SW 1271 (cell line): ENCODE measurements at places on chromosomes 6 and 20.

GRCh38 chr6:112946051-112946450, 598.9 kb downstream of the RFPL4B start:
- no peak for DNase-seq

- no peak for DNase-seq
Measured at GRCh38 chr6:47844881-47845280, 63.0 kb downstream of the OPN5 start.

- no peak for DNase-seq
Measured at GRCh38 chr20:35176132-35176531, 4.3 kb downstream of the PROCR start.

DNA sequence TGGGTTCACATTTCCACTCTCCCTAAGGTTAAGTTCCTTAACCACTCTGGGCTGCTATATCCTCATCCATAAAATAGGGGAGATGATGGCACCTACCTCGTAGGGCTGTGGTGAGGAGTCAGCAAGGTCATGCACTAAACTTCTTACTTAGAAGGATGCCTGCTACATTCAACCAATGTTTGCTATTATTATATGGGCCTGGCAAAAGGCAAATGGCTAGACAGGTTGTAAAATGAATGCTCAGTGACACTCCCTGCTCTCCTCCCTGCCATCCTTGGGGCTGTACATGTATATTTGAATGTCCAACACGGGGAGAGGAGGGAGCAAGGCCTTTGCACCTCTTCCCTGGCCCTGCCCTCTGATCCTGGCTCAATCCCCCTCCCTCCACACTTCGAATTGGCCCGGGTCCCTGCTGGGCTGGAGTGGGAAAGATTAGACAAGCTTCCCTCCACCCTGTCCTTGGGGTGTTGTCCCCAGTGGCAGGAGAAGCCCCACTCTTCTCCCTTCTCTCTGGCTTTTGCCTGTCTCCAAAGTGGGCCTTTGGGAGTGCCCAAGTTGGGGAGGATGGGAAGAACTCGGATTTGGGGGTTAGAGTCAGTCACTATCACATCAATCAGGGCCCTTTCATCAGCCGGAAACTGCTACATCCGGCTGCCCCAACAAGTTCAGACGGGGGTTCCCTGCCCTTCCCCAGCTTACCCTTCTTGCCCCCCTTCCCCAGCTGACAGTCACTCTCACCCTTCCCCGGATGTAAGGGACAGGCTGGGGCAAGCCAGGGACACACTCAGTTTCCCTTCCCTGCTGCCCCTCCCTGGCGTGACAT, 36.3 kb upstream of the VEGFA start:
- DNase-seq = no peak
